ENCODE measurements at places on chromosomes 5 and 9.

- DNase-seq: no peak
These were observed 30.2 kb downstream of the C5orf15 start for GRCh38 chr5:133938039-133938821.

- peak; percentile 65 for DNase-seq
These were observed 54.8 kb upstream of the COL15A1 start for GRCh38 chr9:98888801-98889421.

GRCh38 chr5:111478266-111478665 is 34.1 kb downstream of the STARD4 start:
- no peak for DNase-seq

DNA sequence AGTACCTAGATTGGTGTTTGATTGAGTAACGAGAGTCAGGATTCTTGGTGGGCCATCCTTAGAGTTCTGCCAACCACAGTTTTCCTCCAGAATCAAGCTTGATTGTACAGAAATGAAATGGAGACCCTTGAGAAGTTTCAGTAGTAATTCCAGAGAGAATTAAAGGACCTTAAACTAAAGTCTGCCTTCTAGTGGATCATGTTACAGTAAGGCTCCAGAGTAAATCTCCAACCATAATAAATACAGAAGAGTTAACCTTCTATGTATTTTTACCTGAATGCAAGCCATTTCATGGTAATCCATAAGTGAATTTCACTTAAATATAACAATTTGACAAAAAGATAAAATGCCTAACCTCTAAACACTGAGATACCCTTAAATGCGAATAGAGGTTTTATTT is 53.0 kb upstream of the CNTLN start:
- no peak for DNase-seq

GRCh38 chr9:107755246-107755645 is 265.7 kb upstream of the KLF4 start:
- no peak for DNase-seq

DNA sequence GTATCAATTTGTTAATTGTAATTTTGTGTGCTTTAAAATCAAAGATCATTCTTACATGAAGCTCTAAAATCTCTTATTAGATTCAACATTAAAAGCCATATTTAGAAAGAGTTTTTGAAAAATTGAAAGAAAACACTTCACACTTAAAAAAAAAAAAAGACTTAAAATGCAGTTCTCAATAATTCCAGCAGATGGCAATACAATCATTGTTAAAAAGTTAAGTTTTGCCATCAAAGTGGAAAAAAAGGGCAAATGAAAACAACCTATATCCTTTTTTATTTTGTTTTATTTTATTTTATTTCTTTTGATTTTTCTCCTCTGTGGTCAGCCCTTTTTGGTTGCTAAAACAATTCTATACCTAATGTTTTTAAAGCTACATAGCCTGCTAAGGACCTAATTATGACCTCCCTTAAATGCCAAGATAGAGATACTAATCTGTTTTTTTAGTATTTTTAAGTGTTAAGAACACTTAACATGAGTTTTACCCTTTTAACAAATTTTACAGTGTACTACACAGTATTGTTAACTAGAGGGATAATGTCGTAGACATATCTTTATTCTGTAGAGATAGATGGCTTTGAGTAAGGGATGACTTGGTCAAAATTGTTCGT is 154.2 kb upstream of the DAB2 start:
- DNase-seq: peak; percentile 14

- DNase-seq: no peak
These were observed 31.9 kb upstream of the HAND1 start for GRCh38 chr5:154509784-154510555.

GRCh38 chr5:132425009-132425937 is 55.8 kb downstream of the SLC22A5 start:
- peak; percentile 23 for DNase-seq

DNA sequence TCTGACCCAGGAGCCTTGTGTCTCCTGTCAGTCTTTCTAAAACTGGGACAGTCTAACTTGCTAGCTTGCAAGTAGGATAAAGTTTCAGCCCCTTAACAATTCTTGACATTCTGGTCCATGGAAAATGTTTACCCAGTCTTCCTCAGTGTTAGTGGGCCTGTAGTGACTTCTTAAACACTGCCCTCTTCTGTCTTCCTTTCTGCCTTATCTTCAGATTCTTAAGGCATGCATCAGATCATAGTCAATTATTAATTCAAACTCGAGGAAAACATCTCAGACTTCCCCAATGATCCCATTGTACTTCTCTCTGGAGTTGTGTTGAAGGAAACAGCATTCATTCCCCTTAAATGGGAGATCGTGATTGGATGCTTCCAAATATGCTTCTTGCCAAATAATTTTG is 1199.8 kb downstream of the DTWD2 start:
- no peak for DNase-seq

- DNase-seq: no peak
These were observed 60.7 kb downstream of the COL27A1 start for GRCh38 chr9:114216081-114216480.

GRCh38 chr5:119255571-119256356 is 100.1 kb upstream of the TNFAIP8 start:
- no peak for DNase-seq

GRCh38 chr5:125298746-125299379 is 552.4 kb upstream of the ZNF608 start:
- DNase-seq: no peak

DNA sequence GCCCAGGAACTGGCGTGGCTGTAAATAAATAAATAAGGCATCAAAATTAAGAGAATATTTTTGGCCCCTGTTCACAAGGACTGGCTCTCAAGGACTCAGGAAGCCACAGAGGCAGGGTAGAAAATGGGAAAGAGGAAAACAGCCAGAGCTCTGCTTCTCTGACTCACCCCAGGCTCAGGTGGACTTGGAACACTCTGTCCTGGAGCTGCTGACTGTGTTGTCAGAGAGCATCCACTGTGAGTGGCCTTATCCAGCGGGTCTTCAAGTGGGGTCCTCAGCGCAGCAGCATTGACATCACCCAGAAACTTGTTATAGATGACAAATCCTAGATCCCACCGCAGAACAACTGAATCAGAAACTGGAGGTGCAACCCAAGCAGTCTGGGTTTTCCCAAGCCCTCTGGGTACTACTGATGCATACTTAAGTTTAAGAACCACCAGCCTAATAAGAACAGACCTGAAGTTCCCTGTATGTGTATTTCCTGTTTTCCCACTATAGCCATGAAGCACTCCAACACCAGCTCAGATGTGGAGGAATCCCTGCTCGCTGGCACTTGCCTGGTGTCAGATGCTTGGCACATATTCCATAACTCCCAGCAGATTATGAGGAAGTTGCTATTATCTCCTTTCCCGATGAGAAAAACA is 20.5 kb downstream of the ADRA1B start:
- no peak for DNase-seq

DNA sequence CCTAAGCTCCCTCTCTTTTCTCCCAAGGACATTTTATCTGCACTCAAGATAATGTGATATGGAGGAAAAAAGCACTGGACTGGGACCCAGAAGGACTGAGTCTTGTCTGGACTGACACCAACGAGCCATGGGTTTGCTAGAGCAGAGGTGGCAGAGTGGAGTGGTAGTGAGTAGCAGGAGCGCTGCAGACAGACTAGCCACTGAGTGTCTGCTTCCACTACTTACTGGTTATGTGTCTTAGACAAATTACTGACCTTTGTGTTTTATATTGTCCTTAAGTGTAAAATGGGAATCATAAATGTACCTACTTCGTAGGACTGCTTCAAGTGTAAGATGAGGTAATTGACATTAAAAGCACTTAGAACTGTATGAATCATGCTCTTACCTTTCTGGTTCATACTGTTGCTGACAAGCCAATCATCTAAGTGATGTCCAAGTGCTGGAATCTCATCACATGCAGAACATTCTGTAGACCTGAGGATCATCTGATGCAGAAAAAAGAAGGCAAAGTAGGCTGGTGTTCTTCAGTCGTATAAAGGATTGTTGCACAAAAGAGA is 12.5 kb upstream of the PRLR start:
- DNase-seq: no peak

- no peak for DNase-seq
These were observed 50.8 kb downstream of the PAPPA start for GRCh38 chr9:116204252-116204882.

DNA sequence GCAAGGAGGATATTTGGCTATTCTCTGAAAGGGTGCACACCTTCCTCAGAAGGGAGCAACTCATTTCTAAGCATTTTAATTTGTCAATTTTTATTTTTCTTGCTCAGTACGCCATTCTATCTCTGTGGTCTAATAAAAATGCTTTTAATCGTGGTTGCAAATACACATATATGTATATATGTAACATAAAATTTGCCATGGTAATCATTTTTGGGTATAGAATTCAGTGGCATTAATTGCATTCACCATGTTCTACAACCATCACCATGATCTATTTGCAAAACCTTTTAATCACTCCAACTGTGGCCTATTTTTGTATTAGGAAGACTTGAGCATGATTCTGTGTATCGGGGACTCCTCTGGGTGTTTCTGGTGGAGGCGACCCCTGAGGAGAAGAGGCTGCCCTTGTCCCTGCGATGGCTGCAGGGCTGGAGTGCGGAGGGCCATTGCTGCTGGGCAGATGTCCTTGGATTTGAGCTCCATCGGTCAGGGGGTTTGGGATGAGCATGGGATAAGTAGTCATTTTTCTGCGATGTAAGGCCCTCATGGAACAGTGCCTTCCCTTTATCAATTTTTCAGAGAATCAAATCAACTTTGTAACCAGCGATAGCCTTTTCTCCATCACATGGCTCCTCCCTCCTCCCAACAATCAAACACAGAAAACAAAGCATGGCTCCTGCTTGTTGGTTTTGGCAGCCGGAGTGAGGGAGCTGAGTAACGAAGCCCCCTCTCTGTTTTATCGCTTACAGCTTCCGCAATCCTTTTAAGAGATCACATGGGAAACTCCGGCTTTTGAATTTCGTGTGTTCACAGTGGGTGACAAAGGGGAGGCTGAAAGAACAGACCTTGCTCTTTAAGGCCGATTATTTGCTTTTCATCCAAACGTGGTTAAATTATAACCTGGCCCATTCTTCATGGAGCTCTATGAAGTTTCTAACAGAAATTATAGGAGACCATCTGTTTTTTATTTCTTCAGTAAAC is 187.3 kb downstream of the TENT4A start:
- no peak for DNase-seq

- peak; percentile 25 for DNase-seq
These were observed 111.3 kb upstream of the ADRA1B start for GRCh38 chr5:159805021-159805420.

GRCh38 chr9:116549061-116549664 is 137.9 kb upstream of the TRIM32 start:
- DNase-seq: peak; percentile 86

DNA sequence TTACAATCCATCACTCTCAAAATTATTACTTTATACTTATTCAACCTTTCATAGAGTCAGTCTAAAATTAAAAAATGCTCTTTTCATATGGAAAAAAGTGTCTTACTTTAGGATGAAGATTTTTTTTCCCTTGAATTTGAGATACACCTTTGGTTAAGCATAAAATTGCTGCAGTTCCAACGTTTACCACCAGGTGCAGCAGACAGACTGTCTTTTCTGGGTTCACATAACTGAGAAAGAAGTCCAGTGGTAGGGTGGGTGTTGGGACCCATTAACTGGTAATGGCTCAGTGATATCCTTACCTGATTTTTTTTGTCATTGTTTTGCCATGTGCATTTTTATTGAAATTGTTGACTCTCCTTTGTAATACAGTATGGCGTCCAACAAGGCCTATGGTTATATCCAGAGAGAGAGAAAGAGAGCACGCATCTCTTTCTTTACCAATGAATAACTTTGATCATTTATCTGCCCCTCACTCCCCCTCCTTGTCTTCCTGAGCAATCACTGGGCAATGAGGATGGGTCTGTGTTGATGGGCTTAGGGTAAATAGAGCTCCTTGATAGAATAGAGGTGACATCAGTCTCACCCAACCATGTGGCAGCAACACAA is 98.4 kb downstream of the FBXL7 start:
- no peak for DNase-seq

DNA sequence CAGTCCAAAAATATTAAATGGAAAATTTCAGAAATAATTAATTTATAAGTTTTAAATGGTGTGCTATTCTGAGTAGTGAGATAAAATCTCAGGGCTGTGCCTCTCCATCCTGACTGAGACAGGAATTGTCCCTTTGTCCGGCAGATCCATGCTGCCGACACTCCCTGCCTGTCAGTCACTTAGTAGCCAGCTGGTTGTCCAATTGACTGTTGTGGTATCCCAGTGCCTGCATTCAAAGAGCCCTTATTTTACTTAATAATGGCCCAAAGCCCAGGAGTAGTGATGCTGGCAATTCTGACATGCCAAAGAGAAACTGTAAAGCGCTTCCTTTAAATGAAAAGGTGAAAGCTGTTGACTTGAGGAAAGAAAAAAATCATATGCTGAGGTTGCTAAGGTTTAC is 157.5 kb downstream of the ENC1 start:
- no peak for DNase-seq

DNA sequence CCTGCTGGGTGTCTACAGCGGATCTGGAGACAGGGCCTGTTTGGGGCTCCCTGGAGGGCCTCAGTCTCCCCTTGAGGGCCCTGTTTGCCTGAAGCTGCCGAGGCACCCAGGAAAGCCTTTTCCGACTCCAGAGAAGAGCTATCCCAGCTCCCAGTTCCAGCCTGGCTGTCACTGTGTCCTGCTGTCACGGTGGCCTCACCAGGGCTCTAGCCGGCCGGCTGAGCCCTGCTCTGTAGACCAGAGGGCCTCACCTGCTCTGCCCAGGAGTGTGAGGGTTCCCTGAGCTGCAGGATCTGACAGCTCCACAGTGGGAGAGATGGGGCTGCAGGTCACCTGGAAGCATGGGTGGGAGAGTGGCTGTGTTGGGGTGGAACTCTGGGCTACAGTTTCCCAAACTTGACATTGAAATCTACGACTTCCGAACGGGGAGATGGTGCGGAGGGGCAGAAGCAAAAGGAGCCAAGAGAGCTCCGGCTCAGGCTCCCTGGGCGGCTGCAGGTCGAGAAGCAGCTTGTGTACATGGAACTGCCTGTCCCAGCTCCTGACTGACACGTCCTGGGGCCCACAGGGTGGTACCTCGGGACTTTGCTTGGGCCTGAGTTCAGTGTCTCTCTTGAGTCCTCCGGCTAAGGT is 94.9 kb downstream of the CACNA1B start:
- DNase-seq: no peak

DNA sequence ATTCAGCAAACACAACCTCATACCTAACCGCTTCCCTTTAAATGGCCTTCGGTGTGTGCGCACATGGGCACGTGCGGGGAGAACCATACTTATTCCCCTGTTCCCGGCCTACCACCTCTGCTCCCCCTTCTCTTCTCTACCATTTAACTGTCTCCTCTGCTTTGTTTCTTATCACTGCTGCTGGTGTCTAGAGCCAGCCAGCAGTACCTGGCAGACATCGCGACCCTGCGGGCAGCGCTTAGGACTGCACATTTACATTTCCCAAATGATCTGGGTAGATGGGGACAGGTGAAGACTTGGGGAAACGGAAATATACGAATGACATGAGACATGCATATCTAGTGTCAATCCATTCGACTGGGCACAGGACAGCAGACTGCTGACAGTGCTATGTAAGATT is 56.6 kb downstream of the PSMB7 start:
- no peak for DNase-seq

DNA sequence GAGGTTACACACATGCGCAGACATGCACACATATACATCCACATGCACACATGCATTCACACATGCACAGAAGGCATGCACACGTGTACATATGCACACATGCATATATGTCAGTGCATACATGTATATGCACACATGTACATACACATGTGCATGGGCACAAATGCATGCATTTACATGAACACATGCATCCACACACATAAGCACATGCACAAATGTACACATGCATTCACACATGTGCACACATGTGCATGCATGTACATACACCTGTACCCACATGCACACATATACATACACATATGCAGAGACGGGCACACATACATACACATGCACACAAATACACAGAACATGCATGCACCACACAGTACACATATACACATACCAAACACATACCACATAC is 97.7 kb downstream of the SYK start:
- no peak for DNase-seq
